AG20443 (cell line): ENCODE measurements at places on chromosomes 1 and 21.
A peak's percentile ranks its signal among the peaks of the same experiment; 100 is the strongest.

- DNase-seq = no peak
Measured at GRCh38 chr1:36855699-36856494, 178.4 kb downstream of the GRIK3 start.

GRCh38 chr1:59641836-59642235, 172.9 kb upstream of the HOOK1 start:
- DNase-seq = no peak

- DNase-seq = no peak
Measured at GRCh38 chr1:154822717-154823116, 47.4 kb downstream of the KCNN3 start.

DNA sequence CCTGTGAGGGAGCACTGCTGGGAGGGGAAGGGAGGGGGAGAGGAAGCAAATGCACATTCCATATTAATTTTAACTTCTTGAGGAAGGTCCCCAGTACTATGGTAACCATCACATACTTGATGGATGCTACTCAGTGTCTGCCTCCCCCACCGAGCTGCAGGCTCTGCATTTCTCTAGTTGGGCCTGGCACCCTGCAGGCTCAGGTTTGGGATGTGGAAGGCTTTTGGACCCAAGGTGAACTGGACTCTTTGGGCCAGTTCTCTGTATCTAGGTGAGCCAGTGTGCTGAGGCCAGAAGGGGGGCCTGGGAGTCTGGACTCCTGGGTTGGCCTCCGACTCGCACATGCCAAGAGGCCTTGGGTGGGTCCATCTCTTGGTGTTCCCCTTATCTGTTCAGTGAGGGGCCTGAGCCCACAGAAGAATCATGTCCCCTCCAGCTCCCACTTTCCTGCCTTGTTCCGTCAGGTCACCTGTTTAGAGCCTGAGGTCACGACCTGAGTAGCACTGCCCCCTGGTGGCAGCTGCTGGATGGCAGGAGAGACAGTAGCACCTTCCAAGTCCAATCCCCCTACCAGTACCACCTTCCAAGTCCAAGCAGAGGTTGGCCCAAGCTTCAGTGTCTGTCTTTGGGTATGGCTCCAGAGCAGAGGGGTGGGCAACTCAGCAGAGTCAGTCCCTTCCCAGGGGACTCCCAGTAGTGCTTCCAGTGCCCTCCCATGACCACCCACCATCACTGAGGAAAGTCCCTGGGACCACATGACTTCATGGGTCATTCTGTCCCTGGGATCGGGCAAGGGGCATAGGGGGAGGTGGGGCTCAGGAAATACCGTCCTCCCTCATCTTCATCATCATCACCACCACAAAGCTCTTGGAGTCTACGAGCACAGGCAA, 241.8 kb downstream of the TRABD2B start:
- DNase-seq = peak; percentile 9

- DNase-seq = peak; percentile 63
Measured at GRCh38 chr1:118338936-118339335, 153.9 kb upstream of the SPAG17 start.

DNA sequence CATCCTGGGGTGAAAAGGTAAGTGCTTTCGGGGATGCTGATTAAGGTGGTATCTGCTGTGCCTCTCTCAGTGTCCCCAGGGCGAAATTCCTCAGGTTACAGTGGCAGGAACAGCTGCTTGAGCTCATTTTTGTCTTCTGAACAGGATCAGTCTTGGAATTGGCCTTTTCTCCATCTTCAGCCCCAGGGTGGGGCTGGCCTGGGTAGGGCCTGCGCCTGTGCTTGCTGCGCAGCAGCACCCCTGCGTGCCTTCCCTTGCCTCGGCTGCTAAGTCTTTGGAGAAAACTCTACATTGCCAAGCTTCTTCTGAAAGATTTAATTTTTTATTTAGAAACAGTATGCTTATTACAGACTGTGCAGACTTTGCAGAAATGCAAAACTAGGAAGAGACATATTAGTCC, 41.7 kb downstream of the ADARB1 start:
- no peak for DNase-seq

- DNase-seq = no peak
Measured at GRCh38 chr1:245258271-245258920, 103.6 kb downstream of the KIF26B start.

DNA sequence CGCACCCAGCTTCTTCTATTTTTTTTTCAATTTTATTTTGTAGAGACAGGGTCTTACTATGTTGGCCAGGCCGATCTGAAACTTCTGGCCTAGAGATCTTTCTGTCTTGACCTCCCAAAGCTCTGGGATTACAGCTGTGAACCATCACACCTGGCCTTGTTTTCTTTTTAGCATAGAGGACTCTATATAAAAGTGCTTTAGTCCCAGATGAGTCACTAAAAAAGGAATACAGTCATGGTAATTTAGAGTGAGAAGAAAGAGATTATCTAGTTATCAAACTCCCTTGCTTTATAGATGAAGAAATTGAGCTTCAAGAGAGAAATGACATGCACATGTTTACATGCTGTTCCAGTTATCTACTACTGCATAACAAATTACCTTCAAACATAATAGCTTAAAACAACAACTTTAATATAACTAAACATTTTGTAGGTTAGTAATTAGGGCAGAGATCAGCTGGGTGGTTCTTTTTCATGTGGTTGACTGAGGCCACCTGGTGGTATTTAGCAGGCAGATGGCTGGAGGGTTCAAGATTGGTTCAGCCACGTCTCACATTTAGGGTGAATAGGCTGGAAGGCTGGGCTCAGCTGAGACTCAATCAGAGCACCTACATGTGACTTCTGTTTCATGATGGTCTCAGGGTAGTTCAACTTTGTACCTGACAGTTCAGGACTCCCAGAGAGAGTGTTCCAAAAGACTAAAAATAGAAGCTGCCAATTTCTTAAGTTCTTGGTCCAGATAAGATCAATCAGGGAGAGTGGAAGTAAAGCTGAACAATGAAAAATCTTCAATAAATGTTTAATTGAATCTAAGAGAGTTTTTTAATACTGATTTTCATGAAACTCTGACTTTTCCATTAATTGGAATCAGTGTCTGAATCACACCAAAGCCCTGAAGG, 16.9 kb upstream of the MTF2 start:
- peak; percentile 27 for DNase-seq

DNA sequence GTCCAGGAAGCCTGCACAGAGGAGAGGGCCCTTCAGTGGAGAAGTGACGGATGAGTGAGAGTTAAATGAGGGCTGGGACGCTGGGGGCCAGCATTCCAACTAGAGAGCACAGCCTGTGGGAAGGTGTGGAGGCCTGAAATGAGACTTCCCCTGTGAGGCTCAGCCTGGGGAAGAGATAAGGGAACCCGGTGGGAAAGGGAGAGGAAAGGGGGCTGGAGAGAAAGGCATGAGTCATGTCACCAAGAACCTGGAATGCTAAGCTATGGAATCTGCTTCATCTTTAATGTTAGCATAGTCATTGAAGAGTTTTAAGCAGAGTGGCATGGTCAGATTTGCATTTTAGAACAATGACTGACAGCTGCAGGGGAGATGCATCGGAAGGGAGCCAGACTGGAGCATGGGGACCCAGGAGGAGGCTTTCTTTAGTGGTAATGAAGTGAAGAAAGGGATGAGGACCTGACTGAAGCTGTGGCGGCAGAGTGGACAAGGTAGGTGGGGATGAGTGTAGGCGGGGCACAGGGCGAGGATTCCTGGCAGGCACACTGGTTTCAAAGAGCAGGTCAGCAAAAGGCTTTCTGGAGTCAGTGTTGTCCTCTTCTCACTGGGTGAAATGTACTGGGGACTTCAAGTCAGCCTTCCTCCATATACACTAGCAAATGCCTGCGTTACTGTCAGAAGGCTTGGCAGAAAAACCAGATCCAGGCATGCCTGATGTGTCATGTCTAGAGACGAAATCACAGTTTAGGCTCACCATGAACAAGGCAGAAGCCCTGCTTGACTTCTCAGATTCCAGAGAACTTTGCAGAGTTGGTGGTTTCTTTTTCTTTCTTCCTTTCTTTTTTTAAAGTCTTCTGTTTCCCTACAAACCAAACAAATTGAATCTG, 8.0 kb downstream of the RGL1 start:
- peak; percentile 70 for DNase-seq

- no peak for DNase-seq
Measured at GRCh38 chr21:15679630-15680029, 50.2 kb upstream of the USP25 start.

DNA sequence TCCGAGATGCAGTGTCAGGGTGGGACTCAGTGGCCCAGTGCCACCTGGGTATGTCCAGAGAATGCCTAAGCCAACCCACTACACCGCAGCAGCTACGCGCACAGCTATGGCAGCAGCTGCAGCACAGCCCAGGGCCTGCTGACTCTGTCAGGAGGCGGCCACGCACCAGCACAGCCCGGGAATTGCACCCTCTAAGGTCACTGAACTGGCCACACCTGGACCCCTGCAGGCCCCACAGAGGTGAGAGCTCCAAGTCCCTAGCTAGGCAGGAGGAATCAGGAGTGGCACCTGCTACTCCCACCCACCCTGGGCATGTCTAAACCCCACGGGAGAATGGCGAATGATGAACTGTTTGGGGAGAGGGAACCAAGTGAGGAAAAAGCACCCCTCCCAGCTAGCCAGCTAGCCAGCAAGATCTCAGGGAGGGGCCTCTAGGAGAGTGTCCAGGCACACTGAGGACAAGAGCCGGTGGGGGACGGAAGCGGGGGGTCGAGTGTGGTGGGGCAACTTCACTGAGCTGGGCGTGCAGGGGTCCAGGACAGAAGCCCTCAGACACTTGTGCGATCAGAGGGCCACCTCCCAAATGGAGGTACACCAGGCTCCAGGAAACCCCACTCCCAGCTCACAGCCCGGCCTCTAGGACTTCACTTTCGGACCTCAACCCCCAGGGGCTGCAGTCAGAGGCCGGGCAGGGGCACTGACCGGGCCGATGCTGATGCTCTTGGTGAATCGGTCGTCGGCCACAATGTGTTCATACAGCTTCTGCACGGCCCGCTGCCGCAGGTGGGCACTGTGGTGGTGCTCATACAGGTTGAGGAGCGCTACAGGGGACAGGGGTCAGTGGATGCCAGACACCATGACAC, 13.9 kb downstream of the LSS start:
- no peak for DNase-seq

GRCh38 chr1:110673805-110674336, 869 bp downstream of the KCNA3 start:
- no peak for DNase-seq

DNA sequence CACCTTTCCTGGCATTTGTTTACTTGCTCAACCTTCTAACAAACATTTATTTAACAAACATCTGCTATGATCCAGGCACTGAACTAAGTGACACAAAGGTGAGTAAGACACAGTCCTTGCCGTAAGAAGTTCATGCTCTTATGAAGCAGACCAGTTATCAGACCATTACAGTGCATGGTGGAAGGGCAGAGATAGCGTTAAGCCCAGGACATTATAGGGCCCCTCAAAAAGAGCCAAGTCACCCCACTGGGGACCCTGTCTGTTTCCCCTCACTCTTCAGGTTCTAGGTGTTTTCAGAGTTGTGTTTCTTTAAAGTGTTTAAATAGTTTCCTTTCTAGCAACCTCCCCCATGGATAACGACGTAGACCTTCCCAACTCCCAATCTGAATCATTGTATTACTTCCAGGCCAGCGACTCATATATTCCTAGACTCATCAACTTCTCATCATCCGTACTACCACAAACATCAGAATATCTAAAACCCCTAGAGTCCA, 39.3 kb downstream of the TCP10L start:
- DNase-seq = no peak

DNA sequence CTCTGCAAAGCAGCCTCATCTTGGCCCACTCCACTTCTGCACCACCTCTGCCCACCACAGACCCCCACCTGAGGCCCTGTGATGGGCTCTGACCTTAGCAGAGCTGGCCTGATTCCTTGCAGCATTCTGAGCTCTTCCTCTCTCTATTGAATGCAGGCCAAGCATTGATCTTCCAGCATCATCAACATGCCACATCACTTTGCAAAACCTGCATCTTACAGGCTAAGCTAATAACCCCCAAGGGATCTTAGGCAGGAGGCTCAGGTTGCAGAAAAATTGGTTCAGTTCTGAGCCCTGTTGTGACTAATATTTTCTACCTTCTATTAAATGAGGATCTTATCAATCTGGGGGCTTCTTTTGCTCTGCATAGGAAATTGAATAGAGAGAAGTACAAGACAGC, 78.7 kb downstream of the ATP1A1 start:
- no peak for DNase-seq

- no peak for DNase-seq
Measured at GRCh38 chr1:202176949-202177927, 16.4 kb upstream of the LGR6 start.

DNA sequence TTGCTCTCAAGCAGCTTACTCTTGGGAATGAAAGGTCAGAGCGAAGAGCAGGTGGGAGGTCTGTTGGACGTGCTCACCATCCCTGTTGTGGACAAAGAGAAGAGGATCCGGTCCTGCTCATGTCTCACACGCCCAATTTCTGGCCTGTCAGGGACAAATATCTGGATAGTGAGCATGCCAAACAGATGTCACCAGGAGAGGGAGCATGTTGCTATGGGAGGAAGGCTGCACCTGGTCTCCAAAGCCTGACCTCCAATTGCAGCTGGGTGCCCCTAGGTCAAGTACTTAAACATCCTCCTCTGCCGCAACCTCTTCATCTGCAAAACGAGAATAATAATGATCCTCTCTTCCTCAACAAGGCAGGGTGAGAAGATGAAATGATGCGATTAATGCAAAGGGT, 53.4 kb downstream of the DMRTA2 start:
- DNase-seq = no peak

- peak; percentile 24 for DNase-seq
Measured at GRCh38 chr1:207867136-207868109, 43.5 kb downstream of the CD34 start.

GRCh38 chr1:208239473-208240381, 4.5 kb downstream of the PLXNA2 start:
- DNase-seq = no peak

DNA sequence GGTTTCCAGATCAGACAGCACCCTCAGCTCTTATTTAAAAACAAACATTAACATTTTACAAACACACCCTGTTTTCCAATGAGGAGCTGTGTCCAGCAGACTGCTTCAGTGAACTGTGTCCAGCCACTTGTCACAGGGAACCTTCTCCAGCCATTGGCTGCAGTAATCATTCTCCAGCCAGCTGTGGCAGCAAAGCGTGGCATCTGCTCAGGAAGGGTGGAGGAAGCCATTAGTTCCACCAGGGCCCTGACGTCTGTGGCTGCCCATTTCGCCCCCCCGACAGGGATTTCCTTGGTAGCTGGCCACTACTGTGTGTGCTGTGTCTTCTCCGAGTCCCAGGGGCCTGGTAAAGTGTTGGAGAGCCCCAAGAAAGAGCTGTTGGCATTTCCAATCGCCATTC, 62.9 kb upstream of the SELENON start:
- peak; percentile 44 for DNase-seq
